A549 treated with CORT108297 at 1 μM for 4 hours (cell line): ENCODE measurements at places on chromosomes 3 and 15. TPM values are rescaled to one million over a fixed set of nuclear protein-coding genes. Genes with fewer than 3 reads are reported as not detected.

Gene OSTN
- not detected in 5 replicates for total RNA-seq

Gene CSPG5
- total RNA-seq = 0.68 to 1.4 TPM (median 0.98 TPM) in 5 replicates

Gene PYGO1
- 6.0 to 7.2 TPM (median 6.7 TPM) in 5 replicates for total RNA-seq

Gene C3orf33
- total RNA-seq = 6.2 to 7.7 TPM (median 6.7 TPM) in 5 replicates
